ENCODE measurements at places on chromosomes 2 and 18.

GRCh38 chr18:57910134-57910533 lies 107.0 kb upstream of the ATP8B1 start:
- no peak for DNase-seq

GRCh38 chr2:109417701-109418335 lies 195.9 kb downstream of the SEPTIN10 start:
- no peak for DNase-seq

DNA sequence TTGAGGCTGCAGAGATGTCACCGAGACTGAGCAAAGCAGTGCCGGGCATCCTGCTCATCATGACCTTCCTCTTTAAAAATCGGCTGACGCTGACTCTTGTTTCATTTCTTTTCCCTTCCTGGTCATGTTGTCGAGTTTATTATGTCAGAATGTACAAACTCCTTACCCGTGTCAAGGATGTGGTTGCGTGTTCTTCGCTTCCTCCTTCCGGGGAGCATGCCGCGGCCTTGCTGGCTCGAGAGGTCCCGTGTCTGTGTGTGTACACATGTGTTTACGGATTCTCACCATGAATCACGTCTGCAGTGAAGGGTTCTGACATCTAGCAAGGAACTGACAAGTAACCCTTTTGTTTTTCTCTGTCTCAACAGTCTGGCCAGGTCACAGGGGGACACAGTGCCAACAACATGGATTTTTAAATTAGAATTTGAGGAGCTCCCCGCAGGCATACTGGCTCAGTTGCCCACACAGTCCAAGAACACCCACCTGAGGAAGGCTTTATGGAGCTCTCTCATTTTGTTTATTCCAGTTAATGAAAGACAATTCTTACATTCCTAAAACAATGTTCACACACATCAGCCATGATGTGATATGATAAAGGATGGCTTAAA lies 60.2 kb downstream of the MYT1L start:
- DNase-seq = no peak

DNA sequence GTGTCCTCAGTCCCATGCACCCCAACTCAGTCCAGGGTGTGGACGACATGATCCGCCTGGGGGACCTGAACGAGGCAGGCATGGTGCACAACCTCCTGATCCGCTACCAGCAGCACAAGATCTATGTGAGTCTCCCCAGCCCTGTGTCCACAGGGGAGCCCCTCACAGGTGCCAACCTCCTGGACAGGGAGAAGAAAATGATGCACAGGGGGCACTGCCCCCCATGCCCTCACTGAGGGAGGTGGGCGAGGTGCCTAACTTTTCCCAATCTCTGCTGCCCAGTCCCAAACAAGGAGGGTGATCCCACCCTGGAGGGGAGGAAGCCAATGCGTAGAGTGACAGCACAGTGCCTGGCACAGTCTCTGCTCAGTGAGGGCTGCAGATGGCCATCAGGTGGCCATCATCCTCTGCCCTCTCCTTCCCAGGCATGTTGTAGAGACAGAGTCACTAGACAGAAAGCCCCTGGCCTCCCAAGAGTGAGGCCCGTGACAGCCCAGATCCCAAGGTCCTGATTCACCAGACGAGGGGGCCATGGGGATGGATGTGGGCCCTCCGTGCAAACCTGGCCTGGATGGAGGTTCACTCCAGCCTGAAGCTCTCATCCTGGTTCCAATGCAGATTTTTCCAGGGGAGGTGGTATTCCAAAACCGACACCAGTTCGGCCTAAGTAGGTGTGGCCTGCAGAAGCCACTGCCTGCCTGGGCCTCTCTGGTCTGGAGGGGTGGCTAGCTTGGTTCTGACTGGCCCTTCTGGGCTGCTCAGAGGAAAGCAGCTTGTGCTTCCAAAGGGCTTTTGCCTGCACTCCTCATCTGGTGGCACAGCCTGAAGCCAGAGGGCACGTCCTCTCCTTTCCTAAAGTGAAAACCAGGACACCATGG lies 30.0 kb downstream of the MYO7B start:
- DNase-seq = no peak

DNA sequence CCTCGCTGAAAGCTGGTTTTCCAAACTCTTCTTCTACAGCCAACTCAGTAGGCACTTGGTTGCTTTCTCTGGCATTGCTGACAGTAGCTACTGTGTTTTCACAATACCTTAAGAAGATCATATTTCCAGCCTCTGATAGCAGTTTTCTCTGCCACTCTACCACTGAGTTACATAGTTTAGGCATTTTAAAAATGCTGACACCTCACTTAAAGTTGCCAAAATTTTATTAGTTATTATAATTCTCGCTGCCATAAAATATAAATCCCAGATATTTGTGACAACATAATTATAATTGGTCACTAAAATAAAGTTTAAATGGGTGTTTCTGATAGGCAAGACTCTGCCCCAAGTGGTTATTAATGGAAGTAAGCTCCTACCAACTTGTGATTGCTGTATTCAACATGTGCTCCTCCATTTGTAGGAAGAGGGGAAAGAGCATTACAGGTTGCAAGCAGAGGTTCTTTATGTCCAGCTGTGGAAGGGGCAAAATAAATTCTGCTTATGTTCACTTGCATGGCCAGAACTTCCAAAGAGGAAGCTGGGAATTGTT lies 1202.8 kb downstream of the CNTNAP5 start:
- DNase-seq = no peak

GRCh38 chr2:24853046-24853445 lies 59.8 kb downstream of the CENPO start:
- DNase-seq = no peak
